ENCODE measurements at places on chromosomes 6 and 20. TPM values are rescaled to one million over a fixed set of nuclear protein-coding genes. Genes with fewer than 3 reads are reported as not detected.

Gene PI3
- 10.4 TPM for polyA plus RNA-seq

Gene PRR18
- polyA plus RNA-seq, result 0.10 TPM

Gene PRKN
- polyA plus RNA-seq, result 16.8 TPM

Gene TMC2
- polyA plus RNA-seq, result 0.06 TPM

Gene GPR63
- 0.06 TPM for polyA plus RNA-seq

Gene C20orf141
- 1.4 TPM for polyA plus RNA-seq
